ENCODE measurements at places on chromosomes 7 and 10. TPM values are rescaled to one million over a fixed set of nuclear protein-coding genes. Genes with fewer than 3 reads are reported as not detected.

Gene TCERG1L
- under 0.01 TPM for total RNA-seq

Gene SLC29A4
- total RNA-seq: 0.10 TPM

Gene NOS3
- total RNA-seq: 2.1 TPM

Gene AKR1E2
- 19.3 TPM for total RNA-seq

Gene AGAP4
- 4.2 TPM for total RNA-seq

Gene NPC1L1
- total RNA-seq: not detected

Gene OAT
- 74.1 TPM for total RNA-seq

Gene ASAH2
- total RNA-seq: 0.21 TPM

Gene LIPJ
- total RNA-seq: not detected

Gene GNGT1
- total RNA-seq: not detected

Gene RADIL
- total RNA-seq: not detected

Gene NRG3
- not detected for total RNA-seq

Gene NPSR1
- total RNA-seq: not detected

Gene DRGX
- not detected for total RNA-seq

Gene CRYGN
- not detected for total RNA-seq

Gene SLC29A3
- 2.6 TPM for total RNA-seq

Gene SAMD8
- total RNA-seq: 101 TPM

Gene BTAF1
- 130 TPM for total RNA-seq

Gene BLNK
- 3.6 TPM for total RNA-seq

Gene OTUD1
- total RNA-seq: 130 TPM

Gene ASB10
- total RNA-seq: not detected

Gene ADAM8
- total RNA-seq: 84.9 TPM

Gene FRMPD2
- total RNA-seq: not detected

Gene CPA1
- total RNA-seq: not detected

Gene LFNG
- total RNA-seq: 101 TPM

Gene PTF1A
- total RNA-seq: not detected

Gene HSPB1
- total RNA-seq: 4.5 TPM

Gene AKR1D1
- total RNA-seq: not detected

Gene FBXL15
- 4.7 TPM for total RNA-seq

Gene ARHGAP22
- total RNA-seq: 1.2 TPM

Gene MYL10
- total RNA-seq: not detected

Gene NXPH1
- not detected for total RNA-seq

Gene OR2A7
- total RNA-seq: 3.6 TPM
